ENCODE measurements at places on chromosomes 16 and 17. TPM values are rescaled to one million over a fixed set of nuclear protein-coding genes. Genes with fewer than 3 reads are reported as not detected.

DNA sequence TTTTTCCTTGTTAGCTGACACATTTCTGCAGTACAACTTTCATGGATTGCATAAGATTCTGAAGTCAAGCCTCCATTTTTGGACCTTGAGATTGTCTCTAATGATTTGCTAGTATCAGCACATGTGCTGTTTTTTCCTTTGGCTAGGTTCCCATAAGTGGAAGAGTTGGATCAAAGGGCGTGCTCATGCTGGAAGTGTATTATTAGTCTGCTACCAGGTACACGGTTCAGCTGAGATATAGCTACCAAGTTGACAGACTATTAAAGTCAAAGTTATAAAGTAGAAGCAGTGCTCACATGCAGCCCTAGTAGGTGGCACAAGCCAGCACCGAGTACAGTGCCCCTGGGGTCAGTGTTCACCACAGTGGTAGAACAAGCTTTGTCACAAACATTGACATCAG, 3.2 kb downstream of the FAHD1 start:
- no peak for DNase-seq

DNA sequence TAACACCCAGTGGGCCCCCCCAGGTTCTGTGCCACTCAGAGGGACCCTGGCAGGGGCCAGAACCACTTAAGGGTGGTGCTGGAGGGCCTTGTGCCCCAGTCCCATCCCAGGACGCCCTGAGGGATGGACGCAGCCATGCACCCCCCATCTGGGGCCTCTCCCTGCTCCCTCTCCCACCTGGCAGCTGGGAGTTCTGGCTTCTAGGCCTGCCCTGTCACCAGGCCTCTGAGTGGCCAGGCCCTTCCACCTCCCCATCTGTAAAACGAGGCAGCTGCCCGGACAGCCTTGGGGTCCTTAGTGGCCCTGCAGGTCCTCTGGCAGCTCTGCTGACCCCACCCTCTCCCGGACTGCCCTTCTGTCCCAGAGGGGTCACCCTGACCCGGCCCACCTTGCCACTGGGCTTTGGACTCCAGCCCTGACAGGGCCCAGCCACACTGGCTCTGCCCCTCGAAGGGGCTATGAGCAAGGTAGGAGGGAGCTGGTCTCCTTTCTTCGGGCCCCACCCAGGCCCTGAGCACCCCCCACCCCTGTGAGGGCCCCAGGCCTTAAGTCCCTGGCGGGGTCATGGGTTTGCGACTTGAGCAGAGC, 12.3 kb downstream of the PAM16 start:
- no peak for DNase-seq

DNA sequence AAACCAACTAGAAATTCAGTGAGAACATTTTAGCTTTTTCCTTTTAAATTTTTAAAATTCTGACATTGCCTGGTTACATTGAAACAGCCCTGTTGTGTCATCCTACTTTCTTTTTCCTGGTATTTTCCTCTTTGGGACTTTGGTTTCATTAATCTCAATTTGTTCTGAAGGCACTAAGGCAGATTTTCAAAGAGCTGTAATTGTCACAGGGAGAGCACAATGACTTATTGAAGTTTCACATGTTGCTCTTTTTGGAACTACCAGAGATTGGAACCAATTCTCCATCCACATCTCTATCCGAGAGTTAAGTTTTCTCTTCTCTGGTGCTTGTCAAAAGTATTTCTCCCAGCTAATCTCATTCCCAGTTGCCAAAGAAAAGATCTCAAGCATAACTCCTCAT, 144.7 kb upstream of the TBX2 start:
- DNase-seq: no peak

GRCh38 chr17:79491006-79491405, 119.8 kb downstream of the RBFOX3 start:
- no peak for DNase-seq

DNA sequence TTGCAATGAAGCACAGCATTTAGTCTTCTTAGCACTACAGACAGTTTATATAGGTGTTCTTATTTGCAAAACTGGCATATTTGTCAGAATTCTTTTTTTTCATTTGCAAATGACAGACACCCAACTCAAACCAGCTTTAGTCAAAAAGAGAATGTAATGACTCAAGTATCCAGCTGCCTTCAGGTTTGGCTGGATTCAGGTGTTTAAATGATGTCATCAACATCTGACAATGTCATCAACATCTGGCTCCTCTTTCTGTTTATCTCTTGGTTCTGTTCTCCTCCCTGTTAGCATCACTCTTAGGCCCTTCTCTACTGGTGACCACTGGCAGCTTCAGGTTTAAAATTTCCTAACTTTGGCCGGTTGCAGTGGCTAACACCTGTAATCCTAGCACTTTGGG, 18.9 kb downstream of the TMC5 start:
- no peak for DNase-seq

GRCh38 chr17:41773731-41774193, 12.7 kb downstream of the JUP start:
- DNase-seq: no peak

DNA sequence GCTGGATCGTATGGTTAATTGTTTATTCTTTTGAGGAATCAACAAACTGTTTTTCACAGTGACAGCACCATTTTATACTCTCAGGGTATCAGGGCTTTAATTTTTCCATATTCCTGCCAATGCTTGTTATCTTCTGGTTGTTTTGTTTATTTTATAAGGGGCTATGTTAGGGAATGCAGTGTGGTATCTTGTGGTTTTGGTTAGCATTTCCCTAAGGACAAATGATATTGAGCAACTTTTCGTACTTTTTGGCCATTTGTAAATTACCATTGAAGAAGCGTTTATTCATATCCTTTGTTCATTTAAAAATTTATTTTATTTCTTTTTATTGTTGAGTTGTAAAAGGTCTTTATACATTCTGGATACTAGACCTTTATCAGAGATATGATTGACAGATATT, 322.0 kb upstream of the SALL1 start:
- no peak for DNase-seq

DNA sequence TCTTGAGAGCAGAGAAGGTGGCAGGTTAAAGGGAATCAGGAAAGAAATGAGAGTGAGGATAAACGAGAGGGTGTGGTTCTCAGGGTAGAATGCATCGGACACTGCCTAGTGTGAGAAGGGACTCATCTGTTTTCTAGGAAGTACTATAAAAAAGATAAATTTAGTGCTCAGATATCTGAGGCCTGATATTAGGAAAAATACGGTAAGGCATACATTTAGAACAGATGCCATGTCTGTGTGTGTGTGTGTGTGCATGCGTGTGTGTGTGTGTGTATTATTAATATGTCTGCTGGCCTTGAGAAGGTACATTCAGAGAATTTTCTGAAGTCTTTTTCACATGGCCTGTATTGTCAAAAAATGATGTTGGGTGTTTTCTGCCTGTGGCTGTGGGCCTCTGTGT, 414.8 kb downstream of the MAF start:
- DNase-seq: no peak

DNA sequence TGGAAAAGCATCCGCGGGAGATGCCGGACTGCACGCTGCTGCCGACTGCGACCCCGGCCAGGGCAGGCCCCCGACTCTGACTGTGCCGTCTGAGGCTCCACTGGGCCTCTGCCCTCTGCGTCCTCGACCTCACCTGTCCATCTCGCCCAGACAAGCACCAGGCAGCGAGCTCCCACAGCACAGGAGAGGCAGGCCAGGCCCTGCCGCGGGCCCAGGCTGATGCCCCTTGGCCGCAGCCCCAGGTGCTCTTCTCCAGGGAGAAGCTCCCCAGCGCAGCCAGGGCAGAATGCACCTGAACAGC, 98.1 kb upstream of the DNAH17 start:
- no peak for DNase-seq

DNA sequence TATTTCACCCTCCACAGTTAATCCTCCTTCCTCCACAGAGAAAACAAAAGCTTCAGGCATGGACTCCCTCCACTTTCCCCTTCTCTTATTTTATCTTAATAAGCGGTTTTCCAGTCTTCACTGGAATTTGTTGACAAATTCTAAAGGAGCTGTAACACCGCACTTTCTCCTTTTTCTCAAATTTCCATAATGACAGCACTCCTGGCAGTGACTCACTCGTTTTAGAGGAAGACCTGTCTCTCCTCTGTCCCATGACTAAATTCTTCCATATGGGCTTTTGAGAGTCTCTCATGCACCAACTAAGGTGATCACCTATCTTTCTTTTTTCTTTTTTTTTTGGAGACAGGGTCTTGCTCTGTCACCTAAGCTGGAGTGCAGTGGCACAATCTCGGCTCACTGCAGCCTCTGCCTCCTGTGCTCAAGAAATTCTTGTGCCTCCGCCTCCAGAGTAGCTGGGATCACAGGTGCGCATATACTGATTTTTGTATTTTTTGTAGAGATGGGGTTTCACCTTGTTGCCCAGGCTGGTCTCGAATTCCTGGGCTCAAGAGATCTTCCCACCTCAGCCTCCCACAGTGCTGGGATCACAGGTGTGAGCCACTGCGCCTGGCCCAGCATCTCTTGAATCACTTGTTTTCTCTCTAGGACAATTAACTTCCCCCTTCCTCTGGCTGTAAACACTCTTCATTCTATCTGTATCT, 7.7 kb downstream of the ITGAM start:
- DNase-seq: no peak

- no peak for DNase-seq
Observed at GRCh38 chr16:58421529-58421928, 29.3 kb downstream of the GINS3 start.

DNA sequence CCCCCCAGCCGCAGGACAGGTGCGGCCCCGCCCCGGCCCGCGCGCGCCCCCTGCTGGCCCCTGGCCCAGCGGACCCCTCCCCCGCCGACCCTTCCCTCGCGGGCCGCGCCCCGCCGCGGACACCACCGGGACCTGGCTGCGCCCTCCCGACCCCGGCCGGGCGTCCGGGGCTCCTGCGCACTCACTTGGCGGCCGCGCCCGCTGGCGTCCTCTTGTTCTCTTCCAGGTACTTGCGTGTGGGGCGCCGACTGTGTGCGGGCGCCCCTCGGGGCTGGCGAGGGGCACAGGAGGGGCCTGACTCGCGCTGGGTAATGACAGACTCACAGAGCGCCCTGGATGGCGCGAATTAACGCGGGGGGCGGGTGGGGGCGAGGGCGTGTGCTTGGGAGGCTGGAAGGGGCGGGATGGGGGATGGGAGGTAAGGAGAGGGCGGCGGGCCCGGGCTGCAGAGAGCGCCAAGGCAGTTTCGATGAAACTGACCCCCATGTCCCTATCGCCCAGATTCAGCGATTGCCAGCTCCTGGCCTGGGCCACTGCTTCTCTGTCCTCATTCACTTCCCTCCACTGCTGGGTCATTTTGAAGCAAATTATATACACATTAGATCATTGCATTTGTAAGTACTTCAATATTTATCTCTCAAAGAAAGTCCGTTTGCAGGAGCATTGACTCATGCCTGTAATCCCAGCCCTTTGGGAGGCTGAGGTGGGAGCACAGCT, 445 bp upstream of the DBNDD1 start:
- DNase-seq: peak; percentile 86

GRCh38 chr17:77076124-77076830, 64.5 kb upstream of the SEC14L1 start:
- no peak for DNase-seq

DNA sequence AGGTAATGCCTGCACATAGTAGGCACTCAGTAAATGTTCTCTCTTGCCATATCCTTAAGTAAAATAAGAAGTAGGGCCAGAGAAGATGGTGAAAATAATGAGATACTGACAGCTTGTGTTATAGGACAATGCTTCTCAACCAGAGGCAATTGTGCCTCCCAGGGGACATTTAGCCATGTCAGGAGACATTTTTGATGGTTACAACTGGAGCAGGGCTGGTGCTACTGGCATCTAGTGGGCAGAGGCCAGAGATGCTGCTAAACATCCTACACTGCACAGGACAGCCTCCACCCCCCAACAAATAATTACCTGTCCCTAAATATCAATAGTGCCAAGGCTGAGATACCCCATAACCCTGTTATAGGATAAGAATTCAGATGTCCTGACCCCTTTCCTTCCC, 1.7 kb downstream of the RAD51D start:
- no peak for DNase-seq

GRCh38 chr17:34840750-34841149, 120.5 kb downstream of the CCT6B start:
- peak; percentile 46 for DNase-seq

GRCh38 chr17:37299257-37299980, 76.4 kb upstream of the C17orf78 start:
- peak; percentile 34 for DNase-seq

GRCh38 chr16:66754819-66755218, 3.4 kb upstream of the DYNC1LI2 start:
- no peak for DNase-seq

GRCh38 chr17:27226611-27227230, 67.2 kb upstream of the WSB1 start:
- no peak for DNase-seq

DNA sequence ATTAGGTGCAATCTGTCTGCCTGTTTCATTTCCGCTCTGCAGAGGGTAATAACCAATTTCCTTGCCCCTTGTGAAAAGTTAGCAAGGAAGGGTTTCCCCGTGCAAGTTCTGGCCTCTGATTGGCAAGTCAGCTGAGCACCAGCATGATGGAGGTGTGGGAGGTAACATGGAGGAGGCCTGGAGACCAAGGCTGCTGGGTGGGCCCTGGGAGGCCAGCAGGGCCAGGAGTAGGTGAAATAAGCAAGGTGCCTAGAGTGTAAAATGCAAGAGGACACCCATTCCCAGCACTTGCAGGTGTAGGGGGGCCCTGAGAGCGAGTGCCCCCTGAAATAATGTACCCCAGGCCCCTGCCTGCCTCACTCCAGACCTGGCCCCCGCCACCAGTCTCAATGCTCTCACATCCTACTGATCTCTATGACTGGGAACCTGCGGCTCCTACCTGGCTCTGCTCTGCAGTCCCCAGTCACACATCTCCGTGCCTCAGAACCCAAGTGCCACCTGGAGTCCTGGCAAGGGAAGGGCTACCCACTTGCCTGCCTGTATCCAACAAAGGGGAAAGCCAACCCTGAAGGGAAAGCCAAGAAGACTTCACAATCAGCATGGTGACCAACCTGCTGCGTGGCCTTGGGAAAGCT, 116.2 kb downstream of the C16orf78 start:
- DNase-seq: no peak

GRCh38 chr17:64778240-64779097, 116.4 kb upstream of the SMURF2 start:
- peak; percentile 69 for DNase-seq

Gene KRT13
- not detected for total RNA-seq

Gene PABPN1L
- not detected for total RNA-seq

Gene ASIC2
- 2.1 TPM for total RNA-seq

Gene ZSCAN10
- 519 TPM for total RNA-seq

Gene JPH3
- total RNA-seq: 38.3 TPM

Gene CLEC19A
- total RNA-seq: not detected

Gene CCL7
- total RNA-seq: not detected
